ENCODE measurements at places on chromosomes 2 and 18.
A peak's percentile ranks its signal among the peaks of the same experiment; 100 is the strongest.

DNA sequence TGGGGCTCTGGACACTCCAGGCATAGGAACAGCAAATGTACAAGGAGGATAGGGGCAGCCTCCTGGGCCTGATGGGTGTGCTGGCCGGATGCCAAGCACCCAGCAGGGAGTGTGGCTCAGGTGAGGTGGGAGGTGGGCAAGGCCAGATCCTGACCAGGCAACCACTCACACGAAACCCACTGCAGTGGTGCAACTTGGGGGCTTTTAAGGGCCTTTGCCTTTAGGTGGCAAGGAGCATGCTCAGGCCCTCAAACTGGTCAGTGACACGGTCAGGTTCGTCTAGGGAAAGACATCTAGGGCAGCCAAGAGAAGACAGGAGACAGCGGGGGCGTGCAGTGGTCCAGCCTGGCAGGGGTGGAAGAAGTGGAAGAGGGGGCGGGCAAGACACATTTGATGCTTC is 18.4 kb upstream of the TEX51 start:
- no peak for DNase-seq

- DNase-seq, result no peak
Measured at GRCh38 chr2:7288484-7288883, 371.3 kb downstream of the RNF144A start.

DNA sequence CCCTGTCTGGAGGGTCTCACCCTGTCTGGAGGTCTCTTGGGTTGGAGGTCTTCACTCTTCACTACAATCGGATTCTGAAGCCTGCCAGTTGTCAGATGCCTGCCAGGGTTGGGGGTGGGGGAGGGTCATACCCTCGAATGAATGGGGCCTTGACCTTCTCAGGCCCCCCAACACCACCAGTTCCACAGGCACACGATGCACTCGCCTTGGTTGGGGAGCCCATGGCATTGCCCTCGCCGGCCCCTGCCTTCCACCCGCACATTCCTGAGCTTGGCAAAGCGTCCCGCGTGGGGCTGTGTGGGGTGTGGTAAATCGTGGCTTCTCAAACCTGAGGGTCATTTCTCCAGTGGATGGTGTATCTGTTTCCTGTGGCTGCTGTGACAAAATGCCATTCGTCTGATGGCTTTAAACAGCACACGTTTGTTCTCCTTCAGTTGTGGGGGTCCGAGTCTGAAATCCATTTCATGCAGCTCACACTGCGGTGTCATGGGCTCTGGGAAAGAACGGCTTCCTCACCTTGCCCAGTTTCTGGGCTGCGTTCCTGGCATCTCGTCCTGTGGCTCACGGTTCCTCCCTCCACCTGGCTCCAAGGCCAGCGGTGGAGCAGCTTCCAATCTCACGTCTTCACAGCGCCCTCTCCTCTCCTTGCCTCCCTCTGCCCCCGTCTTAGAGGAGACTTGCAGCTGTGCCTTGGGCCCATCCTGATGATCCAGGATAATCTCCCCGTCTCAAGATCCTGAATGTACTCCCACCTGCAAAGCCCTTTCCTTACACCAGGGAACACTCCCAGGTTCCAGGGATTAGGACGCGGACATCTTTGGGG is 38.0 kb upstream of the HPCAL1 start:
- no peak for DNase-seq

- no peak for DNase-seq
Measured at GRCh38 chr18:24910221-24910620, 441.7 kb downstream of the ZNF521 start.

DNA sequence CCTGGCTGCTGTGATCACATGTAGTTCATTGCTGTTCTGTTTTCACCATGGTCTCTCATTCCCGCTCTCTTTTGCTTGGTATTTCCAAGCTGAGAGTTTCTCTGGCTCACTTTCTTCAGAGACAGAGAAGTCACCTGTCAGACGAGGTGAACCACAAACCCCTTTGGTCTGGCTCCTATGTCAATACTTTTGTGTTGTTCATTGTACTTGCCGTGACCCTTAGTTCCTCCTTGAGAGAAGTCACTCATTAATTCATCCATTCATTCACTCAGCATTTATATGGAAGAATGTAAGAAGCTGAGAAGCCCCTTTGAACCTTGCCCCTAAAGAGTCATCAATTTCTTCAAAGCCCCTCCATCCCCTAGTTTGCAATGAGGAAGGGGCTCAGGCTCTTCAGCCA is 15.2 kb downstream of the MCFD2 start:
- DNase-seq, result no peak

GRCh38 chr18:29644276-29644675 is 1398.3 kb downstream of the DSC3 start:
- DNase-seq, result no peak

DNA sequence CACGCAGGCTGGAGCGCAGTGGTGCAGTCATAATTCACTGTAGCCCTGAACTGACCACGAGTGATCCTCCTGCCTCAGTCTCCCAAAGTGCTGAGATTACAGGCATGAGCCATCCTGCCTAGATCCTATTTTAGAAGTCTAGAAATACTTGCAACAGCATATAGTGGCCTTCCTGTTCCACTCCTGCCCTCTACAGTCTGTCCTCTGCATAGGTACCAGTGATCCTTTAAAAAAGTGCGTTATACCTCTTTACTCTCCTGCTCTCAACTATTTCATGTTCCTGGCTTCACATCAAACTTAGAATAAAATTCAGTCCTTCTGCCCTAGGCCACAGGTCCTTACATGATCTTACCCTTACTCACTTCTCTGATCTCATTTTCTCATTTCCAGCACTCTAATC is 6.0 kb downstream of the COMMD1 start:
- DNase-seq, result no peak

- DNase-seq, result no peak
Measured at GRCh38 chr18:34098109-34098508, 126.6 kb downstream of the NOL4 start.

DNA sequence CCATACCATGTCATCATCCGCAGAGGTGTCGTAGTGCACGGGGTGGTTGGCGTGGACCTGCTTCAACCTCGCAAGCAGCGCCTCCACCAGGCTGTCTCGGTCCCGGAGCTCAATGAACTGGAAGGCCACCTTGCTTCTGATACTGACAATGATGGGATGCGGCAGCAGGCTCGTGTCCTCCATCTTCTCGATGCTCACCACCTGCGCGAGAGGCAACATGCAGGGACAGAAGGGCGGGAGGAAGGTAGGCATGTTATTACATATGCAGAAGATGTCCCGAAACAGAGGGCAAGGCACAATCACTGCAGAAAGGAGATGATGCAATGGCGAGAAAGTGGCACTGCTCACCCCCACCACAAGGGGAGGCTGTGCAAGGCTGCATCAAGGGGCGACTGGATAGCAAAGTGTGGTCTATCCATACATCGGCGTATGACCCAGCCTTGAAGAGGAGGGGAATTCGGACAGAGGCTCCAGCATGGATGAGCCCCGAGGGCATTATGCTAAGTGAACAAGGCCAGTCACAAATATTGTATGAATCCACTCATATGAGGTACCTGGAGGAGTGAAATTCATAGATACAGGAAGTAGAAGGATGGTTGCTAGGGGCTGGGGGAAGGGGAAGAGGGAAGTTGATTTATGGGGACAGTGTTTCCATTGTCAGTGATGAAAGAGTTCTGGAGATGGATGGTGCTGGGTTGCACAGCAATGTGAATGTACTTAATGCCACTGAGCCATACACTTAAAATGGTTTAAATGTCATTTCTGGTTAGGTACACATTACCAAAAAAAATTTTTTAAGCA is 36.6 kb downstream of the RPL31 start:
- no peak for DNase-seq

DNA sequence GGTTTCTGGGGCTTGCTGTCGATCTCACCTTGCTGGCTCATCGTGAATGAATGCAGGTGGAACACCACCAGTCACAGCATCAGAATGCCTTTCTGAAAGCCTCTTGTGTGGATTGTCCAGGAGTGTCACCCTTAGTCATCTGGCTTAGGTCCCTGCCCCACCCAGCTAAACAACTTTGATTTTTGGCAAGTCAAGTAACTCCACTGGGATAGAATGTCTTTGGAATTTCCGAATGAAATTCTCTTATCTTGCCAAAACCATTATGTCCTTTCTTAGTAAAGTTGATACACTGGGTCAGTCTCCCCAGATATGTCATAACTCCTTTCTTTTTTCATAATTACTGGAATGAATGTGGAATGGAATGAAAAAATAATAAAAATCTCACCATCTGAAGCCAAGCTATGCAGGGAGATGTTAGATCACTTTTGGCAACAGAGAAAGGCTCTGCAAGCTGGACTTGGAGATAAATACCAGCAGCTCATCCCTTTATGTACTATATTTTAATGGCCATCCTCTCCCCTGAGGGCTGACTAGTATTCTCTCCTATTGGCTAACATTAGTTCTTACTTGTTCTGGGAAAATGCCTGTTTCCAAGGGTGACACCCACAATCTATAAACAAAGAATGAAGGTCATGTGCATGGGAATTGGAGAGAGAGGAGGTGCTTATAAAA is 35.4 kb downstream of the INSIG2 start:
- no peak for DNase-seq

DNA sequence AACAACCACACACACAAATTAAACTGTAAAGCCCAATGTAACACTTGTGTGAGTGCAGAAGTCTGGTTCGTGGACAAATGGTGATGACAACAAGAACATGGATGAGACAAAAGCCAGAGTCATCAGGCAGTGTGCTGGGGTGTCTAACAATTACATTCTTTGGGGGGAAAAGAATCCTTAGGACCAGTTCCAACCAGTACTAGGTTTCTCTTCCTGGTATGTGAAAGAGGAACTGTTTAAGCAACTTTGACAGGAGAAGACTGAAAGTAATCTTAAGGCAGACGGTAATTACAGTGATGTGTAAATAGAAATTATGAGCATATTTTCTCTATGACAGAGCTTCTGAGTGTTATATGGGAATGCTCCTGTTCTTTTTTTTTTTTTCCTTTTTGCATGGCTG is 133.4 kb downstream of the AFF3 start:
- no peak for DNase-seq

DNA sequence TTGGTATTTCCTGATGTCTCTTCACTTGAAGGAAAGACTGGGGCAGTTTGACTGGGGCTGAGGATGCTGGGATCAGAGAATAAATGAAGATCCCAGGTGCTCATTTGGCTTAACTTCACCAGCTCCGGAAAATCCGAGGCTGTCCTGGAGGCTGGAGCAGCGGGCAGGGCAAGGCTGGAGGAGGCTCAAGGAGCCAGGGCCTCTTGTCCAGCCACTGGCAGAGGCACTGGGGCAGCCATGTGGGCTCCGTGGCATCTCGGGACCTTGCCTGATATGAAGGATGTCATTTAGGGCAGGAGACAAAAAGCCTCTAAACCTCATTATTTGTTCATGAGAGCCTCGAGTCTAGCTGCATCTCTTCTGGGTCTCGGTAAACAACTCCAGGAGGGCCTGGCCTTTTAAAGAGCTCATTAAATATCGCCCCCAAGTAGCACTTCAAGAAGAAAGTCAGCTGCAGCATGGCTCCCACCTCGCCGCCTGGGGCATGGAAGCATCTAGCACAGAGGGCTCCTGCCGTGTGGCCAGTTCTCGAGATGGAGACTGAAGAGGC is 13.5 kb upstream of the GPR55 start:
- no peak for DNase-seq

- no peak for DNase-seq
Measured at GRCh38 chr2:210003359-210003758, 921 bp downstream of the RPE start.

GRCh38 chr18:74597662-74598349 is at the start of gene ZNF407:
Gene ZNF407, plus strand, starts transcription at chr18:74597870. Its CDS starts 33,150 bp downstream, at chr18:74631020.
- peak; percentile 79 for DNase-seq

GRCh38 chr2:38517284-38517683 is 85.4 kb downstream of the HNRNPLL start:
- DNase-seq, result no peak

GRCh38 chr2:101330253-101330933 is 21.9 kb upstream of the RNF149 start:
- DNase-seq, result no peak

DNA sequence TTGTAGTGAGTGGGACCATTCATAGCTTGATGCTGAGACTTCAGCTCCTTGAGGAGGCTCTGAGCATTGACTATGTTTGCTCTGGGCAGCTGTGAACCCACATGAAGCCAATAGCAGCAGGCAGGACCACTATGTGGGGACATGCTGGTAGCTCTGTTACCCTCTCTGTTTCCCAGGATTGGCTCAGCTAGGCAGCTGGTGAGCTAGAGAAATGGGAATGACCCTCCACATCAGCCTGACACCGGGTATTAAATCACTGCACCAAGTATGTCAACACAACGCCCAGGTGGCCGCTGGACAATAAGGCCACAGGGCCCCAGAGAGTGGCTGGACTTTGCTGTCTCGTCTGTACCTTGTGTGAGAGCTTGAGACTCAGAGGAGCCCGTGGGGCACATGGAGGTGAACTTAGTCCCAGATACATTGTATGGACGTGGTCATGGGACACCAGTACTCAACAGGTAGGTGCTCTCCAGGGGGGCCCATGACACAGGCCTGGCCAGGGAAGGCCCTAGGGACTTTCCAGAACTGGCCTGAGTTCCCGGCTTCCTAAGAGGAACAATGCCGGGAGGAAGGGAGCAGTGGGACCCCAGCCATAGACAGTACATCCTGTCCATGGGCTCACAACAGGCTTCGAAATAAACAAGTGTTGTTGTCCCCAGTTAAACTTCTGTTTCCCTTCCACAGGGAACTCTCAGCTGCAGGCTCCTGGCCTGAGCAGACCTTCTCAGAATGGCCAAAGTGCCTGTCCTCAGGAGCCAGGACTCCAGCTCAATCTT is 35.2 kb downstream of the HS1BP3 start:
- no peak for DNase-seq

DNA sequence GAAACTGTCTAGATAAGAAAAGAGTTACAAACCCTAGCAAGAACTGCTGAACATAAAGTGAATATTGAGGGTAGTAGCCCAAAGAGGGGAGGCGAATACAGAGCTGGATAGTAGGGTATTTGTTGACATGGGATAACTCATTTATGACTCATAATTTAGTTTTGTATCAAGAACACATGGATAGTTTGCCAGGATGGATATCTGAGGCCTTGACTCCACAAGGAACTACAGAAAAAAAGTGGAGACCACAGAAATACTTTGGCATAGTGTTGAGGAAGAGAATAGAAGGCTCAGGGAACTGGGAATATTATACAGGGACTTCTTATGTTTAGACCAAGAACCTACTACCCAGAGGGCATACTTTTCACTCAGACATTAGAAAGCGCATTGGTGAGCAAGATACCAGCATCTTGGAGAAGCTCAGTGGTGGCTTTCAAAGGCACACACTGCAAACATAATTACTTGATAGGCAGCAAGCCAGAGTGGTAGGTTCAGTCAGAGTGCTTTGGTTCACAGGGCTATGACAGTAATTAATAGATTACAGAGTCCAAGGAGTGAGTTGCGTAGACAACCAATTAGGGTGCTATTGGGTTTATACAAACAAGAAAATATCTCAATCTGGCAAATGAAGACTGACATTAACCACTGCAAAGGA is 51.9 kb upstream of the ZBTB7C start:
- no peak for DNase-seq

- no peak for DNase-seq
Measured at GRCh38 chr18:74468547-74469061, 11.5 kb upstream of the DIPK1C start.

GRCh38 chr2:240905176-240905781 is 857 bp upstream of the CROCC2 start:
- no peak for DNase-seq

- no peak for DNase-seq
Measured at GRCh38 chr18:48745293-48745692, 205.5 kb downstream of the SMAD7 start.

GRCh38 chr2:25373269-25373981 is 31.7 kb upstream of the DNMT3A start:
- no peak for DNase-seq

All from stimulated activated CD4-positive, alpha-beta T cell treated with anti-CD3 and anti-CD28 coated beads, Interleukin-12 subunit alpha, Interleukin-12 subunit beta, amount 100 ng/mL, for 24 hours (primary cell).